Left hindlimb (tissue), 1 donor: ENCODE measurements at places on chromosomes 2 and 18.
A peak's percentile ranks its signal among the peaks of the same experiment; 100 is the strongest.

DNA sequence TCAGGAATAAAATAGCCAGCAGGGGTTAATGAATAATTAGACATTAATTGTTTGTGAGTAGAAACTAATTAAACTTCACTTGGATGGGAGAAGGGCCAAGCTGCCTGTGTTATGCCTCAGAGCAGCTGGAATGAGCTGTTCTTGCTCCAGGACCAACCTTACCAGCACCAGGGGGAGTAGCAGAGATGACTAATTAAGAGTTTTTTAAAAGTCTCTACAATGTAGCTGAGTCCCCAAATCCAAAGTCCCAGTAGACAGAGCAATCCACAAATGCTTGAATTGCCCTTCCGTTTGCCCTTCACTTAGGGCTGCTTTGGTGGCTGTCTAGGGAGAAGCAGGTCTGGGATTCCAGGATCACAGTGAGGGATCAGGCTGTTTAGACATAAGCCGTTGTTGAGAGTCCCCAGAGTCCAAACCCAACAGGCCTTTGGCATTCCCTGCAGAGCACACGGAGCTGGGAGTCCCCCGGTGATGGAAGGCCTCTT is 59.4 kb downstream of the RHOB start:
- DNase-seq = no peak

GRCh38 chr2:49714454-49714853 is 560.1 kb upstream of the FSHR start:
- DNase-seq = no peak

- DNase-seq = no peak
Measured at GRCh38 chr2:30354621-30355020, 92.4 kb upstream of the LCLAT1 start.

- DNase-seq = no peak
Measured at GRCh38 chr2:108244667-108245414, 5.1 kb downstream of the SULT1C3 start.

- DNase-seq = no peak
Measured at GRCh38 chr2:175097297-175097696, 70.7 kb downstream of the ATF2 start.

DNA sequence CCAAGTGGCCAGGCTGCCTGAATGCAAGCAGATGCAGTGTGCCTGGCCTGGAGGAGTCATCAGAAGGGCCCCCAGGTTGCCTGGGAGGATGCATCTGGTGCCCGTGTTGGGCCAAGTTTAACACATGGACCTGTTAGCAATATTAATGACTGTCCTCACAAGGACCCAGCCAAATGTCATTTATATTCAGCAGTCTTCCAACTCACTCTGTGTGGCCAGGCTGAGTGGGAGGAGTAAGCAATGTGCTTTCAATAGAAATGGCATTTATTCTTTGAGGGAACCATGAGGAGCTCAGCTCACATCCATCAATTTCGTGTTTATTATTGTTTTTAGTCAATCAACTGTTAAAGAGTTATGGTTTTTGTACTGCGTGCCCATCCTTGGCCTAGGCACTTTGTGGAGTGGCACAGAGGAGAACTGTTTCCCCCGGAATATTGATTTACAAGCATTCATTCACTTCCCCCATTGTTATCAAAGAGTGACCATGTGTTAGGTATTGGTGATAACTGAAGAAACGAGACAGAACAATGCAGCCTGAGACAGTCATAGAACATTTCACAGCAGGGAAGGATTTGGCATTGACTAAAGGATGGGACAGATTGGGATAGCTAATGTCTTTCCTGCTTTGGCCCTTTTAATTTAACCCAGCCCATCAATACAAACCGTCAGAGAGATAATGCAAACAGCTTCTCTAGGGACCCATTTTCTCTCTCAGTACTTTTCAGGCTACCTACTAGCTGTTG is 725.2 kb downstream of the TSN start:
- DNase-seq = no peak

GRCh38 chr2:22274661-22275060 is 1110.3 kb upstream of the KLHL29 start:
- DNase-seq = no peak

DNA sequence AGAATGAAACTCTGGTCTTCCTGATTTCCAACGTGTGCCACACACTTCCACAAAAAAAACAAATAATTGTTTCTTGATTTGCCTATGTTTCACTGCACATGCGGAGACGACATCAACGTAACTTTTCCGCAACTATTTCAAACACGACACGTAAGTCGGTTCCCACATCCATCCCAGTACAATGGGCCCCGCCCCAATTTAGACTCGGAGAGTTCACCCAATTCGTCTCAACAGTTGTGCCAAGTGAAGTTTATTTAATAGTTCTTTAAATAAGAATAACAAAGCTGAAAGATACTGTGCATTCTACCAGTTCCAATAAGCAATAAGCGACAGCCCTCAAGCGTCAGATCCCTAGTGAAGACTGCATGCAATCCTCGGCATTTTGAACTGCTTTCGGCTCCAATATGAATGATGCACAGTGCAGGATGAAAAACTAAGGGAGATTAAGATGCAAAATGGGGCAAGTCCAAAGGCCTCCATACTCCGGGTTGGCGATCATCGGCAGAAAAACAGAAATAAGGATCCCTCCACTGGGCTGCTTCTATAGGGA is 664 bp downstream of the CCT4 start:
- no peak for DNase-seq

GRCh38 chr2:229870903-229871656 is 50.7 kb downstream of the TRIP12 start:
- DNase-seq = no peak

- DNase-seq = peak; percentile 50
Measured at GRCh38 chr2:10889651-10890215, 22.0 kb upstream of the KCNF1 start.

DNA sequence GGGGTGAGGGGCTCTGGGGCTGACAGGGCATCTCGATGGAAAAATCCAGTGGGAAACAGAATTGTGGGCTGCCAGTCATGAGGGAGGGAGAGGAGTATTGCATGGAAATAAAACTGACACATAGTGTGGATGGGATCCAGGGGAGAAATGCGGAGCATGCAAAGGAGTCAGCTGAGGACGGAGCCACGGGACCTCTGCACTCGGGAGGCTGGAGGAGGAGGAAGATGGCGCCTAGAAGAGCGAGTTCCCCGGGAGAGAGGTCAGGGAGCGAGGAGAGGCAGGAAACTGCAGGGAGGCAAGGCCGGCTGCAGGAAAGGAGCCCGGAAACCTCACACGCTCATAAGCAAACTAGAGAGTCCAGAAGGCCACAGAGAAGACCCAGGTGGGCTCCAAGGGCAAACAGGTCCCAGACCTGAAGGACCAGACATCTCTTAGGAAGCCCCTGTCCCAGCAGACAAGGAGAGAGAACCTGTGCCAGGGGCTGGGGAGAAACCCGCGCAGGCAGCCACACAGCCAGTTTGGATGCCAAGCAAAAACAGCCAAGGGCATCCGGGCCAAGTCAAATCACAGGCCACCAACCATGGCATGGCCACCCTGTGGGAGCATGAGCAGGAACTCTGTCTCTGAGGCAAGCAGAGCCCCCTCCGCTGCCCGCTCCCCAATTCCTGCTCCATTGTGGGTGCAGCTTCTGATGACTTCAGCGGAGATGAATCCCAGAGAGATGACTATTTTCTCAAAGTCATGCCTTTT is 218.8 kb upstream of the ID2 start:
- DNase-seq = no peak

DNA sequence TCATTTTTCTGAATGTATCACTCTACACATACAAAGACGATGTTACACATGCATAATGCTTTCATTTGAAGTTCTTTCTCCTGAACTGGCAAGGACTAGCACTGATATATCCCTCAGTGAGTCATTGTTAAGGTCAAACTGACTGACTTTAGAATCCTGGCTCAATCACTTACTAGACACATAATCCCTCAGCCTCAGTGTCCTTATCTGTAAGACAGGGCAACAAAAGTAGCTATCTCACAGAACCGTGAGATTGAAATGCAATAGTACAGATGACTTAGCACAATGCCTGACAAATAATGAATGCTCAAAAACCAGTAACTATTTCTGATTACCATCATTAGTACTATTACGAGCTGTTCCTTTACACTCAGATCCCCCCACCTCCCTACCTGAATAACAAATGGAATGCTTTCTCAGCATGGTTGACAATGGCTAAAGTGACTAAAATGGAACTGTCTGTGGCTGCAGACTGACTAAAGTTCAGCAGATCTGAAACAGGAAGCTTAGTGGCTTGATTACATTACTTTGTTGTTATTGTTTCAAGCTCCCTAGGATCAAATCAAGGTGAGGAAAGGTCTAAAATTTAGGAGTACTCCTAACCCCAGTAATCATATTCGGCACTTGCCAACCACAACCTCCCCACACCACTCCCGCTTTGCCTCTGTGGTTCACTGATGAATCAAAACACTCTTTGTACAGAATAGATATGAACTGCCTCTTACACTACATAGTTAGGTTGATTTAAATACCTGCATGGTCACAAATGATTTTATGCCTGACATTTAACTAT is 35.8 kb upstream of the CACNB4 start:
- DNase-seq = no peak

DNA sequence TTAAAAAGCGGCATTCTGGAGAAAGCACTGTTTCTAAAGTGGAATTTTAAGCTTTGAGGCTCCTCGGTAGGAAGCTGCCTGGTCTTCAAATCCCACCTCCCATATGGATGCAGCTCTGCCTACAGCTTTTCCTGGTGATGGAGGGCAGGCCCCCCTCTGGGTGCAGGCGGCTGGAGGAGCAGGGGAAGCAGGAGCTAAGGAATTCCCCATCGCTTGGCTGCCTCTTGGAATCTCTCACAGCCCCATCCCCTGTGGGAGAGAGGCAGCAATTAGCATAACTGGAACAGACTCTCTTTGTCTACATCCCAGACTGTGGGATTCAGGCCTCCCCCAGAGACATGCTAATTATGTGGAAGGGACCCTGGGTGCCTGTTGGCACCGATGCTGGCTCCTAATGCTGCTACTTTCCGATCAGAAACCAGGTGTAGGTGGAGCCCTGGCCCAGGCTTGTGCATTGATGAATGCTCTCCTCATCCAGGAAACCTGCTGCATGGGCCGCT is 51.3 kb downstream of the LIPG start:
- DNase-seq = no peak

DNA sequence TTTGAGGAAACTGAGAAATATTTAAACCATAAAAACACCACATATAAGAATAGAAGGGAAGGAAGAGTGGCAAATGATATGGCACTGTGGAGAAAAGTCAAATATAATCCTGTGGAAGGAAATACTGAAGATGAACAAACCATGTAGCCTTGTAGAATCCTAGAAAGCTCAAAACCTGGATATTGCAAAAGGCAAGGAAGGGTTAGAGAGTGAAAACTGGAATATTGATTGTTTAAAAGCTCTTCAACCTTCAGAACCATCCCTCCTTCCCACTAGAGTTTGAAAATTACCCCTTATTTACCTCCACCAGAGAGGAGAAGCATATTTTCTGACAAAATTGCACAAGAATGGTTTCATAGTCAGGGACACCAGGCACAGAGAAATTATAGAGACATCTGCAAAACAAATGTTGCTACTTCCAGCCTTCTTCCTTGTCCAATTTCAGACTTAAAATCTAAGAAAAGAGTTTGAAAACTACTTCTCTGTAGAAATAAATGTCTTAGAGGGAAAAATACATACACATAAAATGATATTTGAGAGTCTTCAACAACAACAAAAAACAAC is 48.0 kb downstream of the ANTXR1 start:
- DNase-seq = no peak

- DNase-seq = no peak
Measured at GRCh38 chr2:153213022-153213421, 265.5 kb downstream of the RPRM start.

DNA sequence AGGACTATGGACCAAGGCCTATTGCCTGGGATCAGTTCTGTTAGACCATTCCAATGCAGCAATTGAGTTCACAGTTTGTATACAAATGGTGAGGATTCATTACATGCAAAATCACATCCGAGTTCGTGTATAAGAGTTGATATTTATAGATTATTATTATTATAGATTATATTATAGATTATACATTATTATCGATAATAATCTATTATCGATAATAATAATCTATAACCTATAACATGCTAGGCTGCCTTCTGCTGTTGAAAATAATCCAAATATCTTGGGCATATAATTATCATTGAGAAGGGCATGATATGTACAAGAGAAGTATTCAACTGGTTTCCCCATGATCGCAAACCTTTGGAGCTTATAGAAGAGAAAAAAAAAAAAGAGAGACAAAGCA is 135.7 kb downstream of the DPP4 start:
- DNase-seq = no peak

GRCh38 chr2:237242091-237242536 is 156.4 kb downstream of the COPS8 start:
- no peak for DNase-seq

GRCh38 chr2:172109988-172110811 is 7.5 kb upstream of the DLX2 start:
- peak; percentile 28 for DNase-seq

- no peak for DNase-seq
Measured at GRCh38 chr2:169946092-169946491, 118.8 kb downstream of the UBR3 start.

DNA sequence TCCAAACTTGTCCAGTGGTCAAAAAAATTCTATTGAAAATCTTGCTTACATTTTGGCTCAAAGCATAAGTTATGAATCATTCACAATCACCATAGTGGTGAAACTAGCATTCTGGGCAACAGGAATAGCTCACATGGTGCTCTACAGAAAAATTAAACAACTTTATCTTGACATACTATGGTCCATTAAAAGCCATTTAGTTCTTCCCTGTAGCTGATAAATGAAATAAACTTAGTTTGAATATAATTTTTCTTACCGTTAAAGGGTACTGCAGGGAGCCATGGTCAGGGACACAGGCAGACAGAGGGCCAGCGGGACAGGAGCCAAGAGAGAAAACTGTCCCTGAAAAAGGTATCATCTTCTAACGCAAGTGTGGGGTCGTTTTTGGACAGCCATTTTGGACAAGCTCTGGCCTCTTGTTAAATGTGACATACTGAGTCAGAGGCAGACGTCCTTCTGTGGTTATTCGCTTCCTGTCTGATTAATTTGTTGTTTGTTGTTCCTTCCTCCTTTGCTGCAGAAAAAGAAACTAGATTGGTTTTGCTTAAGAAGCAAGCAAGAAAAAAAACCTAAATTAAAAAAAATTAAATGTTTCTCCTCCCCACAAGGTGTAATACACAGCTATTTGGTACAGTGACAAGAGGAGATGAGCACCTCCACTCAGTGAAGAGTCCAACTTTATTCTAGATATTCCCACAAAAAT is at the start of gene WIPF1:
WIPF1 (minus strand) TSS at position 460 of the 703 bp plus-strand sequence. CDS start 12,231 bp downstream, outside the sequence.
- no peak for DNase-seq

GRCh38 chr2:171158036-171158789 is 2.5 kb downstream of the TLK1 start:
- DNase-seq = no peak
